Stimulated activated CD8-positive, alpha-beta memory T cell treated with anti-CD3 and anti-CD28 coated beads, Interleukin-7, amount 100 ng/mL, for 4 hours (primary cell): ENCODE measurements at places on chromosomes 6 and 20.

- DNase-seq: no peak
Observed at GRCh38 chr20:63346131-63347080, 14.7 kb downstream of the CHRNA4 start.

GRCh38 chr6:98146656-98147055 is 687.7 kb upstream of the POU3F2 start:
- DNase-seq: no peak

DNA sequence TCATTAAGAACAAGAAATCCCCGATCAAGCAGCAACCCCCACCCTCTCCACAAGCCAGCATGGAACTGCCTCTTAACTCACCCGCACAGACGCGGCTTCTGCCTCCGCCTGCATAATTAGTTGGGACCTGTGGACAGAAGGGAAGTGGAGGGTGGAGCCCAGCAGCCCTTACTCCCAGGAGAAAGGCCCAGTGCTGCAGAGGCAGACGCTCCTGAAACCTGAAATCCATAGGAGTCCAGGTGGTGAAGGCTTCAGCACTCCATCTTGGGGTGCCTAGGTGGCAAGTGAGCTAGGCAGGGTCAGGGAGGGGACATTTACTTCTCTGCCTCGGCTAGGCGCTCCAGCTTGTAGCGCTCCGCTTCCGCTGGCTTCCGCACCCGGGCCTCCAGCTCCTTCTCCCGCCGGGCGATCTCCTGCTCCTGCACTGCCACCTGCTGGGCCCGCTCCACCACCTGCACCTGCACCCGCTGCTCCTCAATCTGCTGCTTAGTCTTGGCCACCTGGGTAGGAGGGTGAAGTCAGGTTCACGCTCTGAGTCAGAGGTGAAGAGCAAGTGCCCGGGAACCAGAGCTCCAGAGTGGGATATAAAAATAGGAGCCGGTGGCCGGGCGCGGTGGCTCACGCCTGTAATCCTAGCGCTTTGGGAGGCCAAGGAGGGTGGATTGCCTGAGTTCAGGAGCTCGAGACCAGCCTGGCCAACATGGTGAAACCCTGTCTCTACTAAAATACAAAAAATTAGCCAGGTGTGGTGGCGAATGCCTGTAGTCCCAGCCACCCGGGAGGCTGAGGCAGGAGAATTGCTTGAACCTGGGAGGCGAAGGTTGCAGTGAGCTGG is 10.7 kb downstream of the TUBB start:
- peak; percentile 69 for DNase-seq

- no peak for DNase-seq
Observed at GRCh38 chr6:168534265-168534664, 93.3 kb downstream of the SMOC2 start.

GRCh38 chr6:3345836-3346235 is 87.1 kb downstream of the PSMG4 start:
- no peak for DNase-seq

DNA sequence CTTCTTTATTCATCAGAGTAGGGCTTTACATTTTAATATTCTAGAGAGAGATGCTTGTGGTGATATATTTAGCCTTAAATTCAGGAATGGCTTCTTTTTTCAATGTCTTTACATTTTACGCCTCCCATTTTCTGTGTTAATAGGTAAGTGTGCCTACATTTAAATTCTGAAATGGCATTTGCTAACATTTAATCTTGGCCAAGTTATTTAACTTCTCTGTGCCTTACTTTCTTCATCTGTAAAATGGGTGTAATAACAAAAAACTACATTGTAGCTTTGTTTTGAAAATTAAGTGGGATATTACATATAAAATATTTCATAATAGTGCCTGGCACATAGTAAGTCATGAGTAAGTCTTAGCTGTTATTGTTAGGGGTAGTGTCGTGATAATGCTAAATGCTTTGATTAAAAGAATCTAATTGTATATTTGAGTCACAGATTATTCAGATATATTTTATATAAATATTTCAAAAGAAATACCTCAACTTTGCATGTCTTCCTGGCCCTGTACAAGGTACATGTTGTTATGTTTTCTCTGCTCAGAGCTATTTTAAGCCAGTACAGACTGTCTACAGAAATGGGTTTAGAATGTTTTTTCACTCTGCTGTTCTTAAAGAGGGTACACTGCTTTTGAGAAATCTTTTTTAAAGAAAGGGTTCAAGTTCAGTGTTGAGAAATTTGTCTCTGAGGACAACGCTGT is 18.8 kb downstream of the CARMIL1 start:
- DNase-seq: no peak

GRCh38 chr6:144104898-144105487 is 9.6 kb upstream of the SF3B5 start:
- no peak for DNase-seq

- no peak for DNase-seq
Observed at GRCh38 chr20:45289942-45290676, 16.5 kb upstream of the RBPJL start.

- no peak for DNase-seq
Observed at GRCh38 chr6:151374036-151374683, 17.2 kb downstream of the ZBTB2 start.

DNA sequence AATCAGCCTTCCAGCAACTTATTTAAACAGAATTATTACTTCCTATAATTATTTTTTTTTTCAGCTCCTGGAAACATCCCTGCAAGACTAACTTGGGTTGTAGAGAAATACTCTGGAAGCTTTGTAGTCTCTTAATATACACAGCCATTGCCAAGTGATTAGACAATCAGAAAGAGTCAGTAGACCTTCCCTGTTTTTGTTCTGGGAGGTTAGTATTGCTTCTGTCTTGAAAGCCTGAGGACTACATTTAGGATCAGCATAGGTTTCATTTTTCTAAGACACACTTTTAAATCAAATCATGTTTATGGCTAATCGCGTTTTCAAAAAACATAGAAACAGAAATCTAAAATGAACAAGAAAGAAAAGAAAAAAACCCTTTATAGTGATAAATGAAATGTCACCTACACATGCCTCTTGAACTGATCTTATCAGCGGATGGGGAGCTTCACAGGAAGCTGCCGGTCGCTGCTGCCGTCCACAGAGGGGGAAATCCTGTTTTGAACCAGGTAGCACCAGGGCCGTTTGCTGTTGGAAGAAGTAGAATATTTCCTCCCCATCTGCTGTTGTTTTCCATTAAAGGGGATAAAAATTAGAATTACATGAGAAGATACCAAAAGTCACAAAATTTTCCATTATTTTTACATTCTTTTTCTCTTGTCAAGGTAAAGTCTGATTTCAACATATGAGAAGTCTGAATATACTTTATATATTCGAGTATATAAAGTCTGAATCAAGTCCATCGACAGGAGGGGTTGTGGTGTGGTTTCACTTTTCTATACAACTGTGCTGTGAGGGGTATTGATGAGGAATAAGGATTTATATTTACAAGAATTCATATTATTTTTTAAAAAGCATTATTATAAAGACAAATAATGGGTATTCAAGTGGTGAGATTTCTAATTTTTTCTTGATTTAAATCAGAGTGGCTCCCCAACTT is 94.6 kb downstream of the ARMC2 start:
- DNase-seq: peak; percentile 43
